Bronchial epithelial cell (primary cell): ENCODE measurements at places on chromosomes 5 and 9. TPM values are rescaled to one million over a fixed set of nuclear protein-coding genes. Genes with fewer than 3 reads are reported as not detected.

The FBP1 gene
- total RNA-seq = 0.13 TPM in 1 of 2 replicates, not detected in the other

The PHF24 gene
- total RNA-seq = 0.13 and 0.26 TPM in 2 replicates

The ZFP2 gene
- 0.53 and 0.90 TPM in 2 replicates for total RNA-seq

The HK3 gene
- total RNA-seq = under 0.01 TPM in 1 of 2 replicates, not detected in the other

The AK8 gene
- total RNA-seq = 0.26 TPM in 1 of 2 replicates, not detected in the other

The YTHDC2 gene
- 17.1 and 21.5 TPM in 2 replicates for total RNA-seq

The CDC20B gene
- not detected in 2 replicates for total RNA-seq

The PCDHGB4 gene
- 2.1 and 3.1 TPM in 2 replicates for total RNA-seq

The F2R gene
- 2.0 and 12.1 TPM in 2 replicates for total RNA-seq

The ADCY2 gene
- total RNA-seq = under 0.01 TPM in 1 of 2 replicates, not detected in the other

The CCL27 gene
- 0.26 TPM in 1 of 2 replicates, not detected in the other for total RNA-seq
